ENCODE measurements at places on chromosomes 5 and 9.

- DNase-seq = no peak
Observed at GRCh38 chr9:80046481-80046880, 474.7 kb downstream of the TLE4 start.

DNA sequence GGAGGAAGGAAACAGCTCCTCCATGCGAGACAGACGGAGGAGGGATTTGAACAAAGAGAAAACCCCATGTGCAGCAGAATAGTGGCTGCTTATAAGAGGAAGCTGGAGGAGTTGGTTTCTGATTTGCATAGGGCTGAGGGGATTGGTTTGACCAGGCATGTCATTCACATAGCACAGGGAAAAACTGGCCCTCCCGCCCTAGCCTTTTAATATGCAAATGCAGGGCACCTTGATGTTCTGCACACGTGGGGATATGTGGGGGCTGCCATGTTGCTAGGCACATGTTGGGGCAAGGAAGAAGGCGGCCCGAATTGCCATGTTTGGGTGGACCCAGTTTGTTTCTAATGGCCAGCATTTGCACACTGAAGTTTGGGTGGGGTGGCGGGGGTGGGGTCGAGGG, 42.2 kb downstream of the OSMR start:
- DNase-seq = no peak

GRCh38 chr9:127206666-127207065, 57.9 kb upstream of the GARNL3 start:
- DNase-seq = no peak

- no peak for DNase-seq
Observed at GRCh38 chr5:109558952-109559351, 130.8 kb upstream of the MAN2A1 start.

DNA sequence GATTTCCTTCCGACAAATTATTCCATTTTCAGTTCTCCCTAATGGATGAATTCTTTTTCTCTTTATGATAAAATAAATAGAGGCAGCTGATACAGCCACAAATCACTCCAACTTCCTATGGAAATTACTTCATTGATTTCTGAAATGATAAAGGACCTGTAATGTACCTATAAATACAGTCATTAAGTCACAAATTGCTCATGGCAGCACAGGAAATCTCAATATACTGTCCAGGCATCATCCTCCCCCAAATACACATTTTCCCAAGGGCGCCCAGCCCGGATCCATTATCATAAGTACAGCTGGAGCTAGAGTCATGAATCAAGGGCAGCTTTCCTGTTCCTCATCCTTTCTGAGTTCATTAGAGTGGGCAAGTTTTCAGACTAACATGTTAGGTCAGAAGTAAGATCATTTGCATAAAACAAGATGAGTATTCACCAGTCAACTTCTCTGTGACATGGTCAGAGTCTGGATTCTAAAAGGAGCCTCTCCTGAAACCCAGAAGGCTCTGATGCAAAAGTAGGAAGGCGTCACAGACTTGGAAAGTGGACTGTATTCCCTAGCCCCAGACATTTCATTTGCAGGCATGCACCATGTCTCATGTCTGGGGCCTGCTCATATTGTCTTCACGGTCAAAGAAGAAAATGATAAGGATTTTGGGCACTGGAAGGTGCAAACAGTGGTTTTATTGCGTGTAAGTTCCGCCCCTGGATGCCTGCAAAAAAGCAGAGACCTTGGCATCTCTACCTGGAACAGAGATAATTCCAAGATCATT, 383.2 kb downstream of the PLK2 start:
- DNase-seq = no peak

DNA sequence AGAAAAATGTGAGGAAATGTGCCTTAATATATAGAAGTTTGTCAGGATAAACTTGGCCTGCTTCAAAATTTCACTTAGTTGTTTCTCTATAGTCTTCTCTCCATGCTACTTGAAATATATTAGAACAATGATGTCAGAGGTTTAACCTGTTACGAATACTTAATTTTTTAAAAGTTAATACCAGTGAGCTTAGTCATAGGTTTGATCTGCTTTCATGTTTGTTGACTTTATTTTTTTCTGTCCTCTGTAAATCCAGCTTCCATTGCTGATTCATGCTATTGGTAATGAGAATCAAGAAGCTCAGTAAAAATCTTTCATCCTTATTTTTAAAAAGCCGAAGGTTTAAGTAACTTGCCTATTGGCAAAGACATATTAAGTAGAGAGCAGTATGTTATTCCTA, 27.9 kb downstream of the BDP1 start:
- no peak for DNase-seq

DNA sequence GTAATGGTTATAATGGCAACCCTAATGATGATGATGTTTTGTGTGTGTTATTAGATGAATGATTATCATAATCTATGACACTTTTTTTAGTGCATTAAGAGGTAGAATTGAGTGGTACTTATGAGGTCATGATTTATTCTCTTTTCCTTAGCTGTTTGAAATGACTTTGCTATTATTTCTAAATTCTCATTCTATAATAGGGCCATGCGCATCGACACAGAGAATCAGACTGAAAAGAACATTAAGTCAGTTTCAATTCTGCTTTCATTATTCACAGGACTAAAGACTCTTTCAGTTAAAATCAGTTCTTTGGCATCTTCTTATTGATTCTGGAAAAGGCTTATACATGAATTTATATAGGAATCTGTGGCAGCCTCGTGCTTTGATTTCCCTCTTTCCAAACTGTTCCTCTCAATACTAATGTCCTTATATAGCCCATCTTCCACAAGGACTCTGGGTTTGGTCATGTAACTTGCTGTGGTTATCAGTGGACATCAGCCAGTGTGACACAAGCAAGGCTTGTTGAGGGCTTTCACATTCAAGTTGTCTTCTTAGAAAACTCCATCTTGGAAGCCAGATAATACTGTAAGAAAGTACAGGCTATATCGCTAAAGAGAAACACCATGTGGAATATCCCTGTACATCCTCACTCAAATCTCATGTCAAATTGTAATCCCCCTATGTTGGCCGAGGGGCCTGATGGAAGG, 140.3 kb upstream of the CHD1 start:
- no peak for DNase-seq

GRCh38 chr5:94793113-94793815, 174.8 kb downstream of the SLF1 start:
- peak; percentile 12 for DNase-seq

DNA sequence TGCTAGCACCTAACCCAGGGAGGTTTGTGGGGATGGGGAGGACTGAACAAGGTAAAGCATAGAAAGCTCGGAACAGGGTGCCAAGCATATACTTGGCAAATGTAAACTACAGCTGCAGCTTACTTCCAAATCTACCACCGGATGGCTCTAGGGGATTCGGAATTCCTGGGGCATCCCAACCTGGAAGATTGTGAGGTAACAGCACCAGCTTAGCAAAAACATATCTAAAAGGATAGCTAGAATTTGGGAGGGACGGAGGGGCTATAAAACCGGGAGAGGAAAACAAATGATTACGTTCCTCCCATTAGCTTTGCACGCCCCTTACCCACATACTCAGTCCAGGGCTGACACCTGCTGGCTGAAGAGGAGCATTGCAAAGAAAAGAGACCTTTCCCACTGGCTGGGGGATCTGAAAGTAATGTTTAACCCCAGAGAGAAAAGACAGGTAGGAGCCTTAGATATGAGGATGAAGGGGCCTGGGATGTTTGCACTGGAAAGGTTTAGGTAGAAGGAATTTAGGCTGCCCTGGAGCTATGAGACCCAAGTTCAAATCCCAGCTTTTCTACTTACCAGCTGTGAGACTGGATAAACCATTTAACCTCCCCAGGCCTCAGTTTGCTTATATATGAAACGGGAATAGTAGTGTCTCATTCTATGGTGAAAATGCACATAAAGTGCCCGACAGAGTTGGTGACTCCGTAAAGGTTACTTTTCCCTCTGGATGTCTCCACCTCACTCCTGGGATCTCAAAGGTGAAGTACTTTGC, 73.6 kb downstream of the FAM114A2 start:
- DNase-seq = peak; percentile 81

DNA sequence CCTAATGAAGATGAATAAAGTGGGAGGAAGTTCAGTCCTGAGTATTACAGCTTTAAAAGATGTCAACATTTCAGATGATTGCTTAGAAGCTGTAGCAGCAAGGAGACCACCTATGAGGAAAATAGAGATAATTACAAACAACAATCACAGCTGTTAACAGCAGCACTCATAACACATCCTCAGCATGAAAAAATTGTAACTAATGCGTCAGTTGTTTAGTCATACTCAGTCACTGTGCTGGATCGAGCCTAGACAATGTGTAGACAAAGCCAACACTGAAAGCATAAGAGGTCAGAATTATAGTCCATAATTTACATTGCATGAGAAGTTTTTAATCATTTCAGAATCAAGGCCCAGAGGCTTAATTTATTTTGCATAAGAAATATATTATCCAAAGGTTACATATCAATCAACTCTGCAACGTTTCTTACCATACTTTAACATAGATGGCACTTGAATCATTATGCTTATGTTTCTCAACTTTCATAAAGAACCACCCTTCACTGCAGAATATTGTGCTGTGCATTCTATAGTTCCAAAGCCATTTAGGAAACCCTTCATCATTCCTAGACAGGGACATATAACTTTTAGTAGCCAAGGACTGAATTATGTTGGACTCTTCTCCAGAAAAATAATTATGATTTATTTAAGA, 60.2 kb upstream of the HAPLN1 start:
- no peak for DNase-seq

DNA sequence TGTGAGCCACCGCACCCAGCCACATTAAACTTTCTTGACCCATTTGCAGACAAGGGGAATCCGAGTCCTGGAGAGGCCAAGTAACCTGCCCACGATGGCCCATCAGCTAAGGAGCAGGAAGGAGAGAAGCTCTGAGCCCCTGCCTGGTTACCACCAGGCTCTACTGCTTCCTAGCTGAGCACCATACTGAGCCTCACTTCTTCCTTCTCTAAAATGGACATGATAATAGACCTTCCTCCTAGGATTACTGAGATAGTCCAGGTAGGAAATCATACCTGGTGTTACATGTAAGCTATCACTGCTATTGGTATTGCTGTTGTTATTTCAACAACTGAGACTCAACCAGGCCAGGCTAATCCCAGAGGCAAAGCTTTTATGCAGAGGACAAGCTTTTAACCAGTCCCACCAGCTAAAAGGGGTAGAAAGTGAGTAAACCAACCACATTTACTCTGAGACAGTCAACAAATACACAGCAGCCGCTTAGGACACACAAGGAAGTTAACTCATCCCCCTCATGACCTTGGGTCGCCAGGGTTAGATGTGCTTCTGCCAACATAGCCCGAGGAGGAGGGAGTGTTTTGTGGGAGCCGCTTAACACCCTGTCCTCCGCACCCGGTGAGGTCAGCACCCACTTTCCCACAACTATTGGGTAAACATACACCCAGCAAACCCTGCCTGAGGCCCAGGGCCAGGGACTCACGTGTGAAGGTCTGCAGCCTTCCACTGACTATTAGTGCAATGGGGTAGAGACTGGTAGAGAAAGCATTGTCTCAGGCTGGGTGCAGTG, 20.6 kb upstream of the PTGES start:
- DNase-seq = no peak

- no peak for DNase-seq
Observed at GRCh38 chr5:71782393-71782770, 63.3 kb downstream of the CARTPT start.

DNA sequence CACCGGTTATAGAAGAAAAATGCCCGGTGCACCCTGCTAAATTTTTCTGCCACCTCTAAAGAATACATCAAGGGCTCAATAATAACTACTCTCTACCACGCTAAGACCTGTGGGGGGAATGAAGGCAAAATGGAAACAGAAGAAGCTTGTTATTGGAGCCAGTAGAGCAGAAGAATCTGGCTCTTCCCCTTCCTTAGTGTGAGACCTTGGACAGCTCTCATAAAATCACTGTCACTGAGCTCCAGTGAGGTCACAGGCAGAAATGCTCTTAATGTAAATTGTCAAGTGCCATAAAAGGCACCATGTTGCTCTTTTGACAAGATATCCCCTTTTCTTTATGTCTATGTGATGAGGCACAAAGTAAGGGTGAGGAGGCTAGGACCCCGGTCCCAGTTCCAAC, 74.4 kb downstream of the ASTN2 start:
- no peak for DNase-seq

DNA sequence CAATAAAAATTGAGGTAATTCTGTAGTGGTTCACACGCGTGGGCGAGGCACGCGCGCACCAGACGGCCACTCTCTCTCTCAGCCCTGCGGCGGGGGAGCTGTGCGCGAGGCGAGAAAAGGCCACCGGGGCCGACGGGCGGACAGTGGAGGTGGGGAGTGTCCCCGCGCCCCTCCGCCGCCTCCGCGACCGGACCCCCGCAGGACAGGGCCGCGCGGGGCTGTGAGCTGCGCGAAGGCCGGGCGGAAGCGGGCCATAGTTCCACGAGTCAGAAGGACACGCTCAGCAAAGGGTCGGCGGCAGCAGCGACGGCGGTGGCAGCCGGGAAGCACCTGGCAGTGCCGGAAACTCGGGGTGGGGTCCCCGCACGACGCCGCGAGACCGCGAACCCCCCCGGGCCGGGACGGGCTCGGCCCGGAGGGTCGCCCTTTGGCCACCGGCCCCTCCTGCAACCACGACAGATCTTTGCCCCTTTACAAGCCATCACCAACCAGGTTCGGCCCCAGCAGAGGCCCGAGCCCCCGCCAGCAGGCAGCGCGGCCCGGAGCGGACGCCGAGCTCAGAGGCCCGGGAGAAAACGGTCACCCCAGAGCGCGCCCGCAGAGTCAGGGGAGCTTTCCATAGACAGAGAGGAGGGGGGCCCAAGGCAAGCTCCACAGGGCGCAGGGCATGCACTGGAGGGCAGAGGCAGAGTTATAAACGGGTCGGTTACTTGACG, 60.9 kb downstream of the ZNF354C start:
- no peak for DNase-seq

DNA sequence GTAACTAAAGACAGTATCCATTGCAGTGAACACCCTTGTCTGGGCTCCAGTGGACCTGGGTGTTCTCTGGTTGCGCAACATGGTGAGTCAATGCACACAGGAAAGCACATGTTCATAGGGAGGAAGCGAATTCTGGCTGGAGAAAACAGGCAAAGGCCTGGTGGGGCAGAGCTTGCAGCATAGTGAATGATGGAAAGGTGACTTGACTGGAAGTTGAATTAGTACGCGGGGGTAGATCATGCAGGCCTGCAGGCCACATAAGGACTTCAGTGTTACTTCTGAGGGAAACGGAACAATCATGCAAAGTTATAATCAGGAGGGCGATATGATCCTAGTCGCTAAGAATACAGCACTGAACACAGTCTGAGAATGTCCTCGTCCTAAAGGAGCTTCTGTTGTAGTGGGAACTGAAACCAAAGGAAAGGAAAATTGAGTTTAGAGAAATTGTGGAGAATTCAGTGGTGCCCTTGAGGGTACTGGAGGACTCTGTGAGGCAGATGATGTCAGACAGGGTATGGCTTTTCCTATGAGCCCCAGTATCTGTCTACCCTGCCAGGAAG, 71.9 kb upstream of the RANBP3L start:
- peak; percentile 70 for DNase-seq

GRCh38 chr5:27462936-27463335, 424.6 kb upstream of the CDH9 start:
- DNase-seq = no peak

DNA sequence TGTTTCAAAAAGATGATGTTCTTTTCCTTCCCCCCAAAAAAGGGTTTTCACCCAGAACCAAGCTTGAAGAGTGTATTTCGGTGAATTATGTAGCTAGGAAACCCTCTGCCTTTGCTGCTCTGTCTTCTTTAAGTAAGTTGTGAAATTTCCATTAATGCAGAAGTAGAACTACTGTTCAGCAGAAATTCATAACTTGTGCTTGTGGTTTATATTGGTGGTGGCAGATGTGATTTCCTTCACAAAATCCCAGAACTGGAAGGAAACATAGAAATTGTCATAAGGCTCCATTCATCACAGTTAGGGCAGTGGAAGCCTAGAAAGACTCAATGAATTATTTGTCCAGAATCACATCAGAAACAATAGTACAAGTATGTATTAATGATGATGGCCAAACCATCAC, 42.1 kb upstream of the DAB2 start:
- DNase-seq = no peak

GRCh38 chr9:122579874-122580273, 3.3 kb downstream of the OR1L8 start:
- DNase-seq = no peak
